Endothelial cell (in vitro differentiated cells): ENCODE measurements at places on chromosomes 4 and X. TPM values are rescaled to one million over a fixed set of nuclear protein-coding genes. Genes with fewer than 3 reads are reported as not detected.

Gene ADH6
- total RNA-seq = not detected

Gene ADH1C
- total RNA-seq = not detected

Gene LINC00632
- total RNA-seq = 142 TPM

Gene USP53
- 18.5 TPM for total RNA-seq

Gene FGF2
- total RNA-seq = 26.1 TPM

Gene DRD5
- total RNA-seq = not detected

Gene PWWP3B
- total RNA-seq = 0.21 TPM

Gene FABP2
- total RNA-seq = not detected
